ENCODE measurements at places on chromosomes 11 and 22.

DNA sequence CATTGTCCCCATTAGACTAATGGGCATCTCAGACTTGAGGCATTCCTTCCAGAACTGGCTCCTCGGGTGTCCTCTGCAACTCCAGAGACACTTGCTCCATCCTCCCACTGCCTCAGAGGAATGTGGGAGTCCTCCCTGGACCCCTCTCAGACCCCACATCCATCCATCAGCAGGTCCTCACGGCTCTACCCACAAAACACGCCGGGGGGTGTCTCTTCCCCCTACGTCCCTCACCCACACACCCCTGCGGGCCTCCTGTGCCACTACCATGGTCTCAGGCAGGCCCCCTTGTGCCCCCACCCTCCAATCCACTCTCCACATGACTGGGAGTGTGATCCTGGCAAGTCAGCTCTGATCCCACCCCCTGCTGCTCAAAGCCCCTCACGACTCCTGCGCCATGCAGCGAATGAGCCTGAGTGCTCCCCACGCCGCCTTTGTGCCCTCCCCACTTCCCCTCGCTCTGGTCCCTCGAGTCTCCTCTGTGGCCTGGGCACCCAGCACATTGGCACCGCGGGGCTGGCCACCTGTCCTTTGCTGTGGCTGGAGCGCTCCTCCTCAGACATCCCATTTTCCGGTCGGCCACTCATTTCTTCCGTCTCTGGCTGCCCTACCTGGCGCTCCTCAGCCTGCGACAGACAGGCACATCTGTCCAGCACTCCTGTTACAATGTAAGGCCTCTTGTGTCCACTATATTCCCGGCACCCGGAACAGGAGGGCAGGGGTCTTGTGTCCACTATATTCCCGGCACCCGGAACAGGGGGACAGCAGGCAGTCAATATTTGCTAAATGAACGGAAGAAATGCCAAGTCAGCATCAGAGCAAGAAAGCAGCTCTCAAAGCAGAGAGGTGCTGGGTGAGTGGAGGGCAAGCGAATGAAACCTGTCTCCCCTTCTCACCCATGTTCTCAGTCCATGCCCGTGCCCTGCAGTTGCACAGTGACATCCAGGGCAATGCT, 14.2 kb upstream of the MOB2 start:
- DNase-seq = no peak

DNA sequence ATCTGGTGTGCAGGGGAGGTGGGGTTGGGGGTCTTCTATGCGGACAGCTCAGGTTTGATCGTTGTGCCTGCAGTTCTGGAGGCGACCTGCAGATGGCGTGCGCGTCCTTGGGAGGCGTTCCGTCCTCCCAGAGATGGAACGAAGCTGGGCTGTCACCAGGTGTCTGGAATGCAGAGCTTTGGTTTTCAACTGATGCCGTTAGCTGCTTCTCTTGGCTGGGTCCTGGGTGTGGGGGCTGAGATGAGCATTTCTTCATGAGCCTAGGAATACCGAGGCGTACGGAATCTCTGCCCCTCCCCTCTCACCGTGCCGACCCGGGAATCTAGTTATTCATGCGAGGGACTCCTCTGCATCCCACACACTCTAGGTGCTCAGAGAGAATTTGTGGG, 98.6 kb downstream of the CEP164 start:
- peak; percentile 62 for DNase-seq

DNA sequence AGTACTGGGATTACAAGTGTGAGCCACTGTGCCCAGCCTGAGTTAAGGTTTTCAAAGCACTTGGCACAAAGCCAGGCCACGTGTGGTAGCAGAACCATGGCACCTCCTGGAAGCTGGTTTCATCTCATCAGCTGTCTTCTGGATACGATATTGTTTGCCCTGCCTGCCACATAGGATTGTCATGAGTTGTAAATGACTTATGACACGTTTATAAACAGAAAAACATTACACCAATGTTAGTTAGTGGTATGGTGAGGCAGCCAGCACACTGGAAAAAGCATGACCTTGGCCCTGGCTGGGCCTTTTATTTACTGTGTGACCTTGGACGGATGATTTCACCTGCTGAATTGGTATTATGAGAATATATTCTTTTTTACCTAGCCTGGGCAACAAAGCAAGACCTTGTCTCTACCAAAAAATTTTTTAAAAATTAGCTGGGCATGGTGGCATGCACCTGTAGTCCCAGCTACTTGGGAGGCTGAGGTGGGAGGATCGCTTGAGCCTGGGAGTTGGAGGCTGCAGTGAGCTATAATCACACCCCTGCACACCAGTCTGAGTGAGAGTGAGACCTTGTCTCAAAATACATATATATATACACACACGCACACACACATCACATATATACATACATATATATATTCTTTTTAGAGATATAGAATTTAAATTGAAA, 24.0 kb upstream of the MYH9 start:
- DNase-seq = no peak

DNA sequence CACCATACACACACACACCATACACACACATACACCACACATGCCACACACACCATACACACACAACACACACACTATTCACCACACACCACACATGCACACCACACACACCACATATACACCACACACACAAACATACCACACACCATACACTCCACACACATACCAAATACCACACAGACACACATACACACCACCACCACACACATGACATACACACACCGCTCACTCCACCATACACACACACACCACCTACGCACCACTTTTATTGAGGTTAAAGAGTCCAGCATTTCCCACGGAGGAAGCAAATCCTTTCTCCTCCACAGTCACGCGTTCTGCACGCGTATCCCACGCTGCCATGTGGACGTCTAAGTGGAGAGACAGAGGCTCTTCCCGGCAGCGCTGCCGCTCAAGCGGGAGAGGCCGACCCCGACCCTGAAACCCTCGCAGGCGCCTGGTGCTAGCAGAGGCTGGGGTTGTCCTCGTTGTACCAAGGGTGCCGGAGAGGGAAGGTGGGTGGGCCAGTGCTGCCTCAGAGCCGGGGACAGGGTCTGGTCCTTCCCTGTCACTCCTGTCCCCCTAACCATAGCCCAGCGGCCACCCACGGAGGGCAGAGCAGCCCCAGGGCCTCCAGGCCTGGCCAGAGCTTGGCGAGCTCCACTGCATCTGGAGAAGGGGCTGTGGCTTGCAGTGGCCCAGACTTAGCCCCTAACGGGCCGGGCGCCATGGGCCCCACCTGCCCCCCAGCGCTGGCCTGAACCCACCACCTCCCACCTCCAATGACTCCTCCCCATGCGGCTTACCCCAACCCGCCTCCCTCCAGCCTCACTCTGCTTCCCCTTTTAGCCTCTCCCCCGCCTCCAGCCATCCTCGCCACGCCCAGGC, 1495.0 kb downstream of the BRD1 start:
- no peak for DNase-seq

- DNase-seq = no peak
Measured at GRCh38 chr11:92886243-92886905, 83.1 kb upstream of the MTNR1B start.

- DNase-seq = no peak
Measured at GRCh38 chr11:1088927-1089737, 14.5 kb downstream of the MUC2 start.

GRCh38 chr11:134573857-134574256, 161.8 kb upstream of the B3GAT1 start:
- no peak for DNase-seq

DNA sequence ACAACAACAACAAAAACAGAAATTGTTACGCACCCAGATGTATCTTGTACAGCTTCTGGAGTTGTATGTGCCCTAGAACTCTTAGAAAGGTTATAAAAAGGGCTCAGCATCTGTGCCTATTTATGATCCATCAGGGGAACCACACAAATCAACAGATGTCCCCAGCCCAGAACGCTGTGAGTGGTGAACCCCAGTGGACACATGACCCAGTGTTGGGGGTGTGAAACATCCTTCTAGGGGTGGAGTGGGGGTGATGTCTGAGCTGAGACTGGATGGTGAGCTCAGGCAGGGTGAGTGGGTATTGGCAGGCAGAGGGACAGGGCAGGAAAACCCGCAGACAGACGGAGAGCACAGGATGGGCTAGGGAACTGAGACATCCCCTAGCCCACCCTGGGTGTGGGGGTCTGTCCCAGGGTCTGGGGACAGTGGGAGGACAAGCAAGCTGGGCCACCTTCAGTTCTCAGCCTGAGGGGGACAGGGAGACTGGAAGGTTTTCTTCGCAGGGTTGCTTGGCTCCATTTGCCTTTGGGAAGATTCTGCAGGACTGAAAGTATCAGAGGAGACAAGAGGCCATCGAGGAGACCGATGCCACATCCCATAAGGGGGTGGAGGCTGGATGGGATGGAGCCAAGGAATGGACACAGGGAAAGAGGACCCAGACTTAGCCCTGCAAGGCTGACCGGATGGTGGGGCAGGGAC, 5.8 kb upstream of the EMID1 start:
- no peak for DNase-seq

- no peak for DNase-seq
Measured at GRCh38 chr22:29103121-29103520, 30.3 kb downstream of the KREMEN1 start.

DNA sequence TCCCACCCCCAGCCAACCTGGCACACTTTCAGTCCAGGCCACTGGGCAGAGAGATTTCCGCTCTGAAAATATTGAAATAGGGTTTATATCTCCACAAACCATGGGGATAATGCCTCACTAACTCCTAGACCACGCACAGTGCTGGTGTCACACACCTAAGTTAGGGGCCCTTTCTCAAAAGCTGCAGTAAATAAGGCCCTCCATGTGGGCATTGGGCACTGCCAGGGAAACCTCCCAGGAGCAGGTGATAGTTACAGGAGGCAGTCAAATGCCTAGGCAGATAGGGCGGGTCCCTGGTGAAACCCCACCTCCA, 3.1 kb upstream of the IL10RA start:
- no peak for DNase-seq

DNA sequence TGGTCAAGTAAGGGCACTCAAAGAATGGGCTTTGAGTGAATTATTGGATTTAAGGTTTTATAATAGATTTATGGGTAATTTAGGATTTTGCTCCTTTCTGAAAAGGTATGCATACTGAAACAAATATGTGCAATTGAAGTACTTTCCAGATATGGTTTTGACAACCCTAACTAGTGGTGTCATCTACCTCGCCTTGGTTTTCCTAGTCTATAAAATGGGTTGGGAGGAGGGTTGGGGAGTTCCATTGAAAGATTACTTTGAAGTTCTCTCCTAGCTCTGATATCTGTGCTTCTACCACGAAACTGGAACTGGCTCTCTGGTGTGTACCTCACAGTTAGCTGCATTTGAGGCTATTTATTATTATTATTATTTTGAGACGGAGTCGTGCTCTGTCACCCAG, 431 bp upstream of the SPTBN2 start:
- DNase-seq = no peak

DNA sequence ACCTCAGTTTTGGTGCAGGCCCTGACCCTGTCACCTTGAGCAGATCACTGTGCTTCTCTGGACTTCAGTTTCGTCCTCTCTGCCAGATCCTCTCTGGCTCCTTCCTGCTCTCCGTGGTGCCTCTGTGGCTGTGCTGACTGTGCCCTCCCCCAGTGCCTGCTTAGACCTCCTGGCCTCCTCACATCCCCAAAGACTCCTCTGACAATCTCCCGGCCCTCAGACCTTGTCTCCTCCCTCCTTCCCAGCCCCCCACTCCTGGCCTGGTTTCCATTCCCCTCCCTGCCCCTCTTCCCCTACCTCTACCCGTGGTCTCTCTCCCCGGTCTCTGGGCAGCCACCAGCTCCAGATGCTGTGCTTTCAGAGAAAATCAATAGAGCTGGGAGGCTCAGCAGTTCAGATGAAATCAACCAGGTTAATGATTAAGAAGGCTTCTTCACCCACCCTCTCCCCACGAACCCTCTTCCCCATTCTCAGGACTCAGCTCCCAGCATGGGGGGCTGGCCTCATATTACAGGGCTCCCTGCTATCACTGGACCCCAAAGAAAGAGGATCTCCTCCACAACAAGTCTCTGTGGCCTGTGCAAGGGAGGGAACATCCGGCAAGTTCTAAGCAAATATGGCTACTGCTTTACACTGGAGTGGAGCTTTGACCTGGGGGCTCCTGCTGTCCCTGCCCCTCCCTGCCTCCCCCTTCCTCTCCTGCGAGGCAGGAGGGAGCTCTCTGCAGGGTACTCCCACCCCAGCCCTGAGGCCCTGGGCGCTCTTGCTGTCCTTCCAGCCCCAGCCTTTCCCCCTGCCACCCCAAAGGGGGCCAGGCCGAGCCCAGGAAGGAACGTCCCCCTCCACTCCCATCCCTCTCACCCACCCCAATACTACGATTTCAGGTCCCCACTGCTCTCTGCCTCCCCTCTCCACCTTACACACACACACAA, 8.5 kb downstream of the BACE1-AS start:
- no peak for DNase-seq

DNA sequence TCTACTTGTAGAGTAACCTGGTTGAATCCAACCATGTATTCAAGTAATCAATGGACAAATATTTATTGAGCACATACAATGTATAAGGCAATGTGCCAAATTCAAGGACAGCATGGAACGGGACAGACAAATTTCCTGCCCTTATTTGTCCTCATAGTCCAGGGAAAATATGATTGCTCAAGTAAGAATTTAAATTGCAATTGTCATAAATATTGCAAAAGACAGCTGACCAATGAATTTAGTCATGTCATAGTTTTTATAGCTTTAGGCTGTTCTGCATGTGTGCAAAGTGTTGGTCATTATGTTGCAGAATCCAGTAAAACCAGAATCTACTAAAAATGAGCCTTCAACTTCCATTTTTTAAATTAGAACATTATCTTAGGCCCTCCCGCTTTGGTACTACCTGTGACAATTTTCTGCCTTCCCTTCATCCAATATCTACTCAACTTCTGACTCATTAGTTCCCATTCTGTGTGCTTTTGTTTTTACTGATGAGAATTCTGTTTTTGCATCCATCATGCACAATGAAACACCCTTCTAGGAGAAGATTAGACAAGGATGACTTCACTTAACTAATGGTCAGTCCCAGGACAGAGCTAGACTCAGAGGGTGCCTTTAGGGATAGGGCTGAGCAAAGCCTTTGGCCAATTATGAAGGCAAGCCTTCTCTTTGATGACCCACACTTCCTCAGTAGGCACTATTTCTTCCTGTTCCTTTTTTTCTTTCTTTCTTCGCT, 45.8 kb upstream of the FIBIN start:
- DNase-seq = no peak

DNA sequence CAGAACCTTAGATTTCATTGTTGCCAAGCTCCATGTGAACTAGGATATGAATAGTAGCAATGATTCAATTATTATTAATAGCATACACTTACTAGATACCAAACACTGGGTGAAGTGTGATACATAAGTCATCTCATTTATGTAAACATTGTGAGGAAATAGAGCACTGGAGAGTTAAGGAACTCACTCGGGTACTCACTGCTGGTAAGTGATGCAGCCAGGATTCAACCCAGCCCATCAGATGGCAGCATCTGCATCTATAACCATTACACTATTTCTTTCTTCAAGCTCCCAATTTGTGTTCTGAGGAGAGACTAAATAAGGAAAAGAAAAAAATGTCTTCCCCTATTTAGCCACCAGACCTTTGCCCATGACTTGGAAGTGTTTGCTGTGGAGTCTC, 10.2 kb upstream of the ALG8 start:
- no peak for DNase-seq

DNA sequence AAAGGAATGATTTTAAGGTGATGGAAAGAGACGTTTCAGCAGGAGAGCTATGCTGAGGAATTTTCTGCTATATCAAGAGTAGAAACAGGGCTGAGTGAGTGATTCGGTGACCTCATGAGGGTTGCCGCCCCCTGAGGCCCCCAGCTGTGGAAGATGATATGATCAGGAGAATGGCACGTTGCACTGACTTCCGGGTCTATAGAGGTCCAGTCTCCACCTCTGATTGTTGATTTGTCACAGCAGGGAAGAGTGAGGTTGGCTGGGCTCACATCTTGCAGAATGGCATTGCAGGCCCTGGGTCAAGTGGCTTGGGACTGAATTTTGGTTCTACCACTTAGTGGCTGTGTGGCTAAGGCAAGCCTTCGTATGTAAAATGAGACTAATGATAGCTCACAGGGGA, 205.1 kb downstream of the SNX19 start:
- DNase-seq = no peak

Measured in activated naive CD4-positive, alpha-beta T cell (primary cell).